ENCODE measurements at places on chromosomes 16 and 17. TPM values are rescaled to one million over a fixed set of nuclear protein-coding genes. Genes with fewer than 3 reads are reported as not detected.

Gene MYO15A
- total RNA-seq, result 0.20 TPM

Gene PIMREG
- 36.1 TPM for total RNA-seq

Gene SEZ6L2
- 0.74 TPM for total RNA-seq

Gene KRTAP4-3
- not detected for total RNA-seq

Gene ABCC6
- total RNA-seq, result not detected

Gene TBC1D28
- total RNA-seq, result not detected

Gene CPNE2
- 87.7 TPM for total RNA-seq

Gene EVPL
- not detected for total RNA-seq

Gene AATK
- 2.3 TPM for total RNA-seq

Gene CDK5R1
- total RNA-seq, result 2.7 TPM

Gene ITGB4
- 2.5 TPM for total RNA-seq

Gene KRTAP1-1
- not detected for total RNA-seq

Gene DPEP3
- total RNA-seq, result not detected

Gene DNAAF8
- total RNA-seq, result not detected

Gene CEP20
- 36.9 TPM for total RNA-seq

Gene KCNH4
- 0.15 TPM for total RNA-seq

Gene MRPL38
- 31.1 TPM for total RNA-seq

Gene TRIM72
- total RNA-seq, result not detected

Gene TMEM107
- 19.8 TPM for total RNA-seq

Gene KIF18B
- total RNA-seq, result 16.4 TPM

Gene ATP2C2
- not detected for total RNA-seq

Gene C17orf100
- 0.07 TPM for total RNA-seq

Gene LRRC46
- 0.10 TPM for total RNA-seq

Gene CCDC144A
- 1.2 TPM for total RNA-seq

Gene RAB11FIP4
- not detected for total RNA-seq

Gene ATP2A1
- total RNA-seq, result not detected

Gene CFAP119
- total RNA-seq, result 1.3 TPM

Gene PPL
- total RNA-seq, result 0.64 TPM

Gene CX3CL1
- 5.1 TPM for total RNA-seq

Gene EPN3
- 0.13 TPM for total RNA-seq

Gene MYO1C
- 226 TPM for total RNA-seq

Gene SSTR5
- not detected for total RNA-seq

Gene PRDM7
- not detected for total RNA-seq

Gene KRTAP1-5
- not detected for total RNA-seq

Gene TSR1
- total RNA-seq, result 47.7 TPM

Gene PARN
- total RNA-seq, result 26.2 TPM

Gene DOC2A
- not detected for total RNA-seq

Gene WNT9B
- total RNA-seq, result not detected

Gene OSGIN1
- 6.6 TPM for total RNA-seq

Gene CHST5
- total RNA-seq, result not detected

Gene BMERB1
- total RNA-seq, result 14.9 TPM

Gene NECAB2
- total RNA-seq, result not detected

Gene KRTAP9-4
- not detected for total RNA-seq

Gene SLC46A1
- 4.2 TPM for total RNA-seq

Gene LITAFD
- total RNA-seq, result not detected

Gene EME2
- 4.3 TPM for total RNA-seq

Gene MAFG
- total RNA-seq, result 23.3 TPM

Gene PKMYT1
- 28.1 TPM for total RNA-seq

Gene NPLOC4
- total RNA-seq, result 89.9 TPM

Gene GPR179
- not detected for total RNA-seq

Gene CHMP6
- 37.4 TPM for total RNA-seq

Gene USP43
- total RNA-seq, result 0.10 TPM

Gene ABCA9
- 0.64 TPM for total RNA-seq

Gene FAM234A
- total RNA-seq, result 53.7 TPM

Gene CSF3
- total RNA-seq, result 11.3 TPM

Gene UBALD1
- total RNA-seq, result 7.6 TPM

Gene SLC25A39
- total RNA-seq, result 102 TPM

All from mammary microvascular endothelial cell (primary cell).